ENCODE measurements at places on chromosomes 5 and 9.

DNA sequence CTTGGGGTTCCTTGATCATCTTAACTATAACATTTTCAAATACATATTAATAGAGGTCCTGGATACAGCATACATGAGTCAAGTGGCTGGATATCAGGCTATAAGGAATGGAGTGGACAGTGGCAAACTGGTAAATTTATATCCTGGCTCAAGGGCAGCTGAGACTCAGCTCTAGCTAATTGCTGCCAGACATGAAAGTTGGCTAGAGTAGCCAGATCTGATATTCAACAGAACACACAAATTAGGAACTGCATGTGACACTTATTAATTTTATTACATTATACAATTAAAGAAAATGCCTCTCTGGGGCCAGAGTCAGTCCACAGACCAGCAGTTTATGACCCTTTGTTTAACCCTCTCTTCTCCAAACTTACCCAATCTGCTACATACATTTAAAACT lies 206.5 kb downstream of the KCTD16 start:
- no peak for DNase-seq

DNA sequence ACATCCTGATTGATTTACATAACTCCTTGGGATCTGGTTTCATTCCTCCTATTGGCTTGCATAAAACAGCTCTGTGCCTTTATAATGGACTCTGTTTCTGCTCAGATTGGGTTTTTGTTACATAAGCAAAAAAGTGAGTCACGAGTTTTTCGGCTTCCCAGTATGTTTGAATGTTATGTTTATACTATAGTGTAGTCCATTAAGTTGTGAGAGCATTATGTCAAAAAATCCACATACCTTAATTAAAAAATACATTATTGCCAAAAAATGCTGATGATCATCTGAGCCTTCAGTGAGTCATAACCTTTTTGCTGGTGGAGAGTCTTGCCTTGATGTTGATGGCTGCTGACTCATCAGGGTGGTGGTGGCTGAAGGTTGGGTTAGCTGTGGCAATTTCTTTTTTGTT lies 144.6 kb downstream of the CCDC171 start:
- no peak for DNase-seq

DNA sequence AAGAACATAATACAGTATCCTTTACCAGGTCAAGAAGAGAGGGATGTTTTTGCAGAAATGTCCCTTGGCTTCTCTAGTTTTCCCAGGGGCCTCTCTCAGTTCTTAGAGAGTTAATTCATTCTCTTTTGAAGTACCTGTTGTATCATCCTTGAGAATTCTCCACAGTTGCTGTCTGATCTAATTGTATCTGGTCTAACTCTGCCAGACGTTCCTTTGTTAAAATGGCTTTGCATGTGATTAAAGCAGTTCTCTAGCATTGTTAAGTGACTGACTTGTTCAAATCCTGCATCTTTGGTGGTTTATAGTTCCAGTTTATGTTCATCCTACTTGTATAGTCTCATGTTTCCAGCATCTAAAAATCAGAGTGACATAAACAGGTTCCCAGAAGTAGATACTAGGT lies 65.0 kb downstream of the KIAA1958 start:
- DNase-seq, result no peak

- no peak for DNase-seq
These were observed 199.0 kb downstream of the CACNA1B start for GRCh38 chr9:138076650-138077009.

- DNase-seq, result no peak
These were observed 24.0 kb upstream of the GPR151 start for GRCh38 chr5:146539973-146540372.

- no peak for DNase-seq
These were observed 3.3 kb downstream of the SLC46A2 start for GRCh38 chr9:112887381-112887780.

DNA sequence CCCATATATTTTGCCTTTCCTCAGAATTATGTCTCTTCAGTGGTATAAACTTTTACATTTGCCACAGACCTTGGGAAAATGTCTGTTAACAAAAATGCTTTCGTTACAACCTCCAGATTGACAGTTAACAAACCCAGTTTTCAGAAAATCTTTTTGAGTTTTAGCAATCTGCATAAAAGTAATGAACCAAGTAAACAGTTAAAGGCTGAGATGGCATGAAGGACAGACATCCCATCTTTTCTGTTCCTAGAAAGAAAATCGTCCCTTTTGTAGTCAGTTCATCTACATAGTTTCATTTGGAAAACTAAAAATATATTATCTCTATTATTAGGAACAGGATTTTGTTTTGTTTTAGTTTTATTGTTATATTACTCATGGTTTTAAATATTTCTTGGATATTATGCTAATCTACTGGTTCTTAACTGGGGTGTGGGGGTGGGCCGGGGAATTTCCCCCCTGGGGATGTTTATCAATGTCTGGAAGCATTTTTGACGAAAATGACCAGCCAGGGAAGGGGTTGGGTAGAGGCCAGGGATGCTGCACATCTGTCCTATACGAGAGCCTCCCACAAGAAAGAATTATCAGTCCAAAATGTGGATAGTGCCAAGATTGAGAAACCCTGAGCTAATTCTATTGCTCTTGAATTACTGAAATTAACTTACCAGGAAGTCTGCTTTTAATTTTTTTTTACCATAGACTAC lies 11.9 kb downstream of the FYB1 start:
- DNase-seq, result no peak

- no peak for DNase-seq
These were observed 12.6 kb downstream of the HNRNPH1 start for GRCh38 chr5:179610903-179611265.

GRCh38 chr5:61631438-61631941 lies 299.4 kb downstream of the ZSWIM6 start:
- no peak for DNase-seq

- DNase-seq, result no peak
These were observed 8.1 kb upstream of the HAVCR1 start for GRCh38 chr5:157067005-157067404.

DNA sequence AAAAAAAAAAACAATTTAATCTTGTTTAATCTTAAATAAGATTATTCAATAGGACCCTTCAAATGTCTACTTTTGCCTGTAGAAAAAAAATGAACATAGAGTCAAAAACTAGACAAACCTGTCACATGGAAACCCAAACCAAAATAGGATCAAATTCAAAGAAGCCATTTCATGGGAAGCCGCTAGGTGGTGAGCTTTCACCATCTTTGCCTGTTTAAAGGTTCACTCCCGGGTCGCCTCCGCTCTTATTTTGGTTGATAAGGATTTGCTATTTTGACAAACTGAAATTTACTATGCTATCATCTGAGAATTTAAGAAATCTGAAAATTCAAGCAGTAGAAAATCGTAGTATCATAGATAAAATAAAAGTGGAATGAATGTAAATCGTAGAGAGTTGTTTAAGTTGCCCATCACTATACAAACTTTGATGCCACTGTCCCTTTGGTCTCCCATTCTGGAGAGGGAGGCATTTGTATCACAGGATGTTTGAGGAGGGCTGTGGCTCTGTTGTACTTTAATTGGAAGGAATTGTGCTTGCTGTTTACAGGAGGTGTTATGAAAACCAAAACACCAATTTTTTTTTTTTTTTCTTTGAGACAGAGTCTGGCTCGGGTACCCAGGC lies 43.5 kb upstream of the DNAH5 start:
- DNase-seq, result no peak

Measured in CD4-positive, alpha-beta T cell treated with Interleukin-4 for 4 hours (primary cell).